ENCODE measurements at places on chromosomes 3 and 15.

DNA sequence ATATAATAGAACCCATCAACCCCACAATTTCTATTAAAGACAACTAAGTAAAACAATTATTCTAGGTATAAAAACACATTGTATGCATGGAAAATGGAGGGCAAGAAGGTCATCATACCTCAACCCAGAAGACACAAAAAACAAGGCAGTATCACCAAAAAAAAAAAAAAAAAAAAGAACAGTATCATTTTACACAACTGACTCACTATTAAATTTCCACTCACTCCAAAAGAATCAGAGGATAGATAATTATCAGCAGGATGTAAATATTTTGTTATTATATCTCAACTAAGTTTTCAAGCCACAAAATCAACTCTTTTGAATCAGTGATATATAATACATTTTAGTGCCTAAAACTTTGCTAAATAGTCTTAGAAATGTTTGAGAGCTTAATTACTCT, 55.0 kb downstream of the CLASP2 start:
- no peak for DNase-seq

DNA sequence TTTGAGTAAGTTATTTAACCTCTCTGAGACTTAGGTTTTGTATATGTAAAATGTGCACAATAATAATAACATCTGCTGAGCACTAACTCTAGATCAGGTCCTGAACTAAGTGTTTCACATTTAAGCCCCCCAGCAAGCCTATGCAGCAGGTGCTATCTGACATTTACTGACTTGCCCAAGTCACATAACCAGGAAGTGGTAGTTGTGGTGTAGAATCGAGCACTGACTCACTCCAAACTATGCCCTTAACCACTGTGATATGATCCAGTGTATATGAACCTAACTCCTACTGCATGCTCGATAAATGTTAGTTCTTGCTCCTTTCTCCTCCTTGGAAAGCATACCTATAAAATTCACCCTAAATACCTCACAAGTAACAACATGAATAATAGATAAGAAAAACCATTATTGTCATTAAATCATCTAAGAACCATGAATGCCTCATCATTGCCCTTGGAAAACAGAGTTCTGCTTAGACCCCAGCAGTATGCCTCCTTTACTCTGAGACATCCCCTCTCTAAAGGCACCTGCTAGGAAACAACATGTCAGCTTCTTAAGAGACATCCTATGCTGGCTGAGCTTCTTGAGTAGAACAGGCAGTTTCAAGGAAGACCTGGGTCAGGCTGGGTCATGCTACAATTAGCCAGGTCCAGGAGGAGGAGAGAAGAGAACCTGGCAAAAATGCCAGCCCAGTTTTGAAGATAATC, 3.0 kb upstream of the SHC4 start:
- no peak for DNase-seq

DNA sequence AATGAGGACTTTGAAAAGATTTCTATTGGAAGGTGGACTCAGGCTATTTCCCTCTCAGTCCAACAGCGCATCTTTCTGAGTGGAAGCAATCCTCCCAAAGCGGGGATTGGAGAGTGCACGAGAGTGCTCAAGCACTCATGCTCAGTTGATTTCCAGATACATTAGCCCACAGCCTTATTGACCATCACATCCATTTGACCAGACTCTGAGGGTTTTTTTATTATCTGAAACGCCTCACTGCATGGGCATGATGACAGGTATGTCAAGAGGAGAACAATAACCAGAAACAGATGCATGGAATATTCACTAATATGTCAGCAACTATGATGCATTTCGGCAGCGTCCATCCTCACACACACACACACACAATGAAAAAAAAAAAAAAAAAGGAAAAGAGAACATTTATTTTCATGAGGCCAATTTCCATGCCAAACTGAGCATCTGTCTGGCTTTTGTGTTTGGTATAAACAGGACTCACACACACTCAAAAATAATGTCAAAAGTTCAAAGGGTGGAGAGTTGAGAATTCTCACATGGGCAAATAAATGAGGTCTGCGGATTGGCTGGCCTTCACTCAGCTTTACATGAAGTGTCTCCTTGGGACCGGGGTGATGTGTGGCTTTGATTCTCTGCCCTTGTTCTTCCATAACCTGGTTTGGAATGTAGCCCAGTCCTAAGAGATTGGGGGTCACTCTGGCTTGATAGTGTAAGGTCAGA, 371.6 kb downstream of the MCTP2 start:
- DNase-seq, result no peak

DNA sequence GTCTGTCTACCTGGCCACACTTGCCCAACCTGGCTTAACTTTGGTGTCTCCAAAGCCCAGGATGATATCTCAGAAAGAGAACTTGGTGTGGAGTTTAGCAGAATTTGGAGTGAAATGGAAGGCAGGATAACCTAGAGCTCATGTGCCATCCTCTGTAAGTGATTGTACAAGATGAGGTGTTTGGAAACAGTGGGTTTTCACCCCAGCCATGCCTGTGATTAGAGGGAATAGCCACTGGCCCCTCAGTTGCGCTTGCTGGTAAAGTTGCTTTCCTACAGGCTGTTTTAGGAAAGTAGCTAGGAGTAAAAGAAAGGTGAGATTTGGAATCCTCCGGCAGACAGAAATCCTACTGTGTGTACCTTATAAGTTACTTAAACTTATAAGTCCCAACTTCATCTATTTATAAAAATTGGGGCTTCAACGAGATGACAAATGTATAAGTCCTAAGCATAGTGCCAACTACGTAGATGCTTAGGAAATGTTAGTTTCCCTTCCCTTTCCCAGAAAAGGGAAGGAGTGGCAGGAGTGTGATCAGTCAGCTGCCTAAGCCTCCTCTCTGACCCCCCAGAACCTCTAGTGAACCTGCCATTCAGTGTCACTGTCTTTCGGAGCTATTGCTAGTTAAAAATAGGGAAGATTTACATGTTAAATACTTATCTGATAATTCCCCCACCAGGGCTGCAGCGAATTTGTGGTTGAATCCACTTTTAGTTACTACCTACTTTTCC, 13.4 kb upstream of the BMF start:
- DNase-seq, result no peak

GRCh38 chr3:31495971-31496665, 36.6 kb upstream of the STT3B start:
- no peak for DNase-seq

GRCh38 chr3:129046732-129047552, 13.6 kb upstream of the GP9 start:
- no peak for DNase-seq

GRCh38 chr3:151584566-151584965, 123.7 kb upstream of the IGSF10 start:
- DNase-seq, result no peak

- DNase-seq, result no peak
Measured at GRCh38 chr3:107684431-107684925, 161.7 kb downstream of the BBX start.

DNA sequence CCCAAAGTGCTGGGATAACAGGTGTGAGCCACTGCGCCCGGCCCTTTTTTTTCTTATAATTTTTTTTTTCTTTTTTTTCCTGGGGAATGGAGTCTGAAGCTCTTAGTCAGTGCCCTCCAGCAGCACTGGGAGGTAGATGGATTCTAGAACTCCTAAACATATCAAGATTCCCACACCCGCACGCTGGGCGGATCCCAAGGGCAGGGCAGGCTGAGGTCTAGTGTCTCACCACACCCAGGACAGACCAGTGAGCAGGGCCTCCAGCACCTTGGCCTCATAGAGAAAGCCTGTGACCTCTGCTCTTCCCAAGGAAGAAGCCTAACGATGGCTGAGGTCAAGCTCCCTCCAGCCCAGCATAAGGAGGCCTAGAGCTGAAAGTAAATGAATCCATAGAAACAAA, 153.7 kb upstream of the MEF2A start:
- DNase-seq, result no peak

- no peak for DNase-seq
Measured at GRCh38 chr15:84112025-84112424, 123.5 kb upstream of the GOLGA6L4 start.

DNA sequence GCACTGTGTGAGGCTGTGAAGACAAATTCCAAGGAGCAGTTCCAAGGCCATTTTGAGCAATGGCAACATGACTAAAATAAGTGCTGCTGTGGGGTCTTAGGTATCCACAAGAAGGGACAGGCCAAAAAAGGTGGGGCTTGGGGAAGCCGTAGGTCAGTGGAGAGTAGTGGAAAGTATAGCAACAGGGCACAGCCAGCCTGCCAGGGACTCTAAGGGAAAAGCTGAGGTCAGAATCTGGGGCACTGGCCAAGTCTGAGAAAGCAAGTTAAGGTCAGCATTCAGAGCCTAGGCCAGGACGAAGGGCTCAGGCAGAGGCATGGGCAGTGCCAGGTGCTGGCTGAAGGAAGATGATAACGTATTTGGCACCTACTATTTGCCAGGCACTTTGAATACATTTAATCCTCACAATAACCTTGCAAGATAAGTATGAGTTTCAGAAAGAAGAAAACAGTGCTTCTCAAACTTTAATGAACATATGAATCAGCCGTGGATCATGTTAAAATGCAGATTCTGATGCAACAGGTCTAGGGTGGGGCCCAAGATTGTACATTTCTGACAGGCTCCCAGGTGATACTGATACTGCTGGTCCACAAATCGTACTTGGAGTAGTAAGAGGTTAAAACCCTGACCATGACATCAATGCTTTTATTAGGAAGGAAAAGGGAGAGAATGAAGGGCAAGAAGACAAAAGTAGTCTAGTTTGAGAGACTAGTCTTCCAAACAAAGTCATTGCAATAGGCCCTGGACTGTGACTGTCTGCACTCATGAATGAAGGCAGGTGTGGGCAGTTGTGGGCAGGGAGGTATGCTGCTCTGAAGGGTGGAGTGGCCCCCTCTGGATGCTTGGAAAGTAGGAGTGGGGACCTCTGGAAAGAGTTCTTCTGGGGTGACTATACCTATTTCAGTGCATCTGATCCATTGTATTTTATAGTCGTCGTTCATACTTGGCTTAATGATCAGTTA, 106.3 kb upstream of the ANKRD28 start:
- DNase-seq, result no peak

- DNase-seq, result no peak
Measured at GRCh38 chr15:74780523-74781430, 1.1 kb upstream of the CSK start.

DNA sequence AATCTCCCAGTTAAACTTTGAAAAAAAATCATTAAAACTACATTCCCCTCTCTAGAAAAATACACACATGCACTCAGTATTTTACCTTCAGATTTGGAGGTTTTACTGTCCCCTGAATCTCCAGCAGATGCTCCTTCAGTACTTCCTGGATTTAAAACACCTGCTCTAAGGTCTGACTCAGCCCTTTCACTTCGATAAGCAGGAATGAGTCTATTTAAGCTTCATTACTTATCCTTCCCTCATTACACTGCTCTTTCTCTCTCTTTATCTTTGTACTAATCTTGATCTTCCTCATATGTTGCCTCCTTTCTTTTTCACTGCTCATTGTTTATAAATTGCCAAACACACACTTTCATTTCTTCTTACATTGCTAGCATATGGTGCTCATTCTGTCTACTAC, 443.9 kb downstream of the DIPK2A start:
- DNase-seq, result no peak

DNA sequence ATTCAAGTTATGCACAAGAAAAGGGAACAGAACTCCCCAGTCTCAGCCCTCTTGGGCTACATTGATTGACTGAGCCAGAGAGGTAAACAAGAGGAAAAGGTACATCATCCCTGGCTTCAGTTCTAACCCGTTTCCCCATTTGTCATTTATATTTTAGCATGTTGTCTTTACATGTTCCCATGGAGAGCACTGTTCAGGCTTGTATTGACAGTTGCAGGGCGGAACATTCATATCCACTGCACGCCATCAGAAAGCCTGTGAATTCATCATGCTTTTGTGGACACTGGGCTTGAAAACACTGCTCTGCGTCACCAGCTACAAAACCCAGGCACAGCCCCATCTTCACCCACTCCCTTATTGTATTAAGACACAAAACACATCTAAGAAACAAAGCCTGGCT, 240.9 kb upstream of the EIF1B start:
- DNase-seq, result no peak

- no peak for DNase-seq
Measured at GRCh38 chr3:13002398-13003124, 70.7 kb downstream of the IQSEC1 start.

DNA sequence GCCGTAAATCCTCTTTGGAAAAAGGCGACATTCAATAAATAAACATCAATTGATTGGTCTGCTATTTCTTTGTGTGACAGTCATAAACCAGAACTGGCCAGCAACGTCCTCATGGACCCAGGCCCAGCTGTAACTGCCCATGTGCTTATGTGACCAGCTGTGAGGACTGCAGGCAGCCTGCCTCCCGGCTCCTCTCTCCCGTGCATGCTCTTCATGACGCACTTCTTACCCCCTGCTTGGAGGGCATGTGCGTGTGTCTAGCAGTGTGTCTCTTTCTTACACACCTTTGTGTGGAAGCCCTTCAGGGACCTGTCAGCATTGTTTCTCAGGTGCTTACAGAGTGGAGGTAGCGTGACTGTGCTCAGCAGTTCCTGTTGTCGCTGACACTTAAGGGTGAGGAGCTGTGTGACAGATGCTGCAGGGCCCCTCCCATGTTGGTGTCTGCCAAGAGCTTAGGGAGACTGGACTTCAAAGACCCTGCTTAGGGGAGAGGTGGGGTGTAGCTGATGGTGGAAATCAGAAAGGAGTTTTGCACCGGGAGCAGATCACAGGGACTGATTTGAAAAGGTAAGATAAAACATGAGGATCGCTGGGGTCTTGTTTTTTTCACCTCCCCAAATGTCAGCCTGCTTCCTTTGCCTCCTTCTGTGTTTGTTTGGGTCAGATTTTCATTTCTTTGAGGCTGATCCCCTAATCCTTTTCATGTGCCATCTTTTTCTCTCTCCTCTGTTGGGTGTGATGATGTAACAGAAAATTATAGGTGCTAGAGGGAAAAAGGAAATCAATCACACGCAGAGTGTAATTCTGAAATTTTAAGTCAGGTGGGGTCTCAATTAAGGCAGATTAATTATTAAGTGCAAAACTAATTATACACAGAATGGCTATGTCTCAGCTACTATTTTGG, 2.1 kb downstream of the PODXL2 start:
- no peak for DNase-seq

GRCh38 chr3:78761126-78761525, 1006.7 kb downstream of the ROBO1 start:
- no peak for DNase-seq

All from stimulated activated CD4-positive, alpha-beta T cell treated with anti-CD3 and anti-CD28 coated beads, Interleukin-2, amount 100 ng/mL, for 4 hours (primary cell).